ENCODE measurements at places on chromosomes 3 and 15.

- no peak for DNase-seq
Observed at GRCh38 chr3:32495085-32495484, 7.6 kb downstream of the CMTM6 start.

DNA sequence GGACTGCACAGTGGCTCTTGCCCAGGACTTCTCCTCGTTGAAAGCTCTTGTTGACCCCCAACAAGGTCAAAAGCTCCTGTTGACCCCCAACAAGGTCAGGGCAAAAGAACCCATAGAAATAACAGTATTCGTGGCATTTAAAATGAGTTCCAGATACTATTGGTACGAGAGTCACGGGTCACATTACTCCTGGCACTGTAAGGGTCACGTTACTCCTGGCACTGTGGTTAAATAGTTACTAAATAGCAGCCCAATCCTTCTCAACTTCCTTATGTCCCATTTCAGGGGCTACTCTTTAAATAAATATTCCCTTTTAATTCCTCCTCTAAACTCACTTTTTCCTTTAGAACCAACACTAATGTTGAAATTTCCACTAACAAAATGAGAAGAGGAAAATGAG, 18.2 kb upstream of the ADCY5 start:
- no peak for DNase-seq

GRCh38 chr3:18765161-18765560, 340.0 kb upstream of the SATB1 start:
- no peak for DNase-seq

DNA sequence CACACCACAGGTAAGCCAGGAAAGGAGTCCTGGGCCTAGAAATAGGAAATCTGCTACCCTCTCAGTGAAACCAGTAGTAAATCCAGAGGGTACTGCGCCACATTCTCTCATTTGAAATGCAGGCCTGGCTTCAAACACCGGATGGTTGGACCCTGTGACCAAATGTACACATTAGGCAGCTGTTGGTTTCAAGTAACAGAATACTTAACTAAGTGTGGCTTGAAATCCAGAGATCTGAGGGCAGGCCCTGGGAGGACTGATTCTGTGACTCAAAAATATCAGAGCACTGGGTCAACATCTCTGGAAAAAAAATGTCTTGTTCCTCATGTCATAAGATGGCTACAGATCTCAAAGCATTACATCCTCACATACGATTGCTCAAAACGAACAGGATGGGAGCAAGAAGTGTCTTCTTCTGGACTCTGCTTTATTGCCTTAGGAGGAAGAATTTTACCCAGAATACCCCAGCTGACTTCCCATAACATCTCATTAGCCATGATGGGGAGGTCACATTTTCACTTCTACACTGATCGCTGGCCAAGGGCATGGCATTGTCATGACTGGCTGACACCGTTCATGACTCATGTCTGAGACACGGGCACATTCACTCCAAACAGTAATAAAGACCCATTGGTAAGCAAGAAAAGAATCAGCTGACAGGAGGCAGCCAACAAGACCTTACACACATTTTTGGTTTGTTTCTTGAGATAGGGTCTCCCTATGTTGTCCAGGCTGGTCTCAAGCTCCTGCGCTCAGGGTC, 166.0 kb downstream of the ARRDC4 start:
- no peak for DNase-seq

Data from activated T-helper 2 cell treated with anti-CD3 and anti-CD28 coated beads, Interferon-gamma antibody, Interleukin-2, Interleukin-4, amounts not matched to agents 10 μg/mL and 5 μg/mL and 100 μg/mL, durations not matched to agents 14 hours and 24 hours and 36 hours (primary cell).